ENCODE measurements at places on chromosomes 5 and 9.

DNA sequence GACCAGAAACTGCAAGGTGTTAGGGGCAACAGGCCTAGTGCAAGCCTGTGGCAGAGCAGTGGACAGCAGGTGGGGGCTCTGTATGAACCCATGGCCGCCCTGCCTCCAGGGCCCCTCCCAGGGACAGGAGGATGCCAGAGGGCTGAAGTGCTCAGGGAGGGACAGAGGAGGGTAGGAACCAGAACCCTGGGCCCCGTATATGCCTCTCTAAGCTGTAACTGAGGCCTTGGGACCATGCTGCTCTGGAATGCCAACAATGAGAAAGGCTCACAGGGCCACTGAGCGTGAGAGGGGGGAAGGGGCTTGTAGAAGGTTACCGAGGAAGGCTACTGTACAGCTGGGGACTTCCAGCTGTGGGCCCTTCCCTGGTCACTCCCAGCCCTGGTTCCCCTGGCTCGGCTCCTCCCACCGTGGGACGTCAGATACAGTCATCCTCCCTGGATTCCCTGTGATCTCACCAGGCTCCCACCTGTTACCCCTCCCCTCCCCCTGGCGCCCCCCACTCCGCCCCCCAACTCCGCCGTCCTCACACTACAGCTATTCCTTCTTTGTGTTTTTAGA, 21.1 kb downstream of the AQP7 start:
- no peak for DNase-seq

DNA sequence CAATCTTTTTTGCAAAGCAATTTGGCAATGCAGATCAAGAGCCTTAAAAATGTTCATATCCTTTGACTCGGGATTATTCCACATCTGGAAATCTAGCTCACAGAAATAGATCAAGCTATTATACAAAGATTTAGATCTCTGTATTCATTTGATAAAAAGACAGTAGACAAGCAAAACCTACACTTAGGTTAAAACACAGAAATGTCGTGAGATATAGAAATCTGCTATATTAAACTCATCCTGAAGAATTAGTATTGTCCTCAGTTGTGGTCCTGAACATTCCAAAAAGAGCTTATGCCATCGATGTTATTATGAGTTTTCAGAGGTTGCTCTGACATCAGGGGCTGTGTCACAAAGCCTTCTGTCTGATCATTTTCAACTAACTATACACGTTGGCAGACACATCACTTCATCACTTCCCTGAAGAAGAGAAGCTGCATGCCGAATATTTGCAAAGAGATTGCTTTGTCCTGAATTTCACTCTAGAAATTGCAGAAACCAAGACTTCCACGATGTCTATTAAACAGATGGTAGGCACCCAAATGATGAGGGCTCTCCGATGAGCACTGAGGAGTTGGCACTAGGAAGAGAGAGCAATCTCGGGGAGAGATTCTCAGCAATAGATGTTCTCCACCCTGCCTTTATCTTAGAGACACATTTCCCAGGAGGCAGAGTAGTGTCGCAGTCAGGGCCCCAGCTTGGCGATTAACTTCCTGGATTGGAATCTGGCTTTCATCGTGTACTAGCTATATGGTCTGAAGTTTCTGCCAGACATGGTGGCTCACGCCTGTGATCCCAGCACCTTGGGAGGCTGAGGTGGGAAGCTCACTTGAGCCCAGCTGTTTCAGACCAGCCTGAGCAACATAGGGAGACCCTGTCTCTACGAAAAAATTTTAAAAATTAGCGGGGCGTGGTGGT, 1.9 kb upstream of the UBTD2 start:
- no peak for DNase-seq

DNA sequence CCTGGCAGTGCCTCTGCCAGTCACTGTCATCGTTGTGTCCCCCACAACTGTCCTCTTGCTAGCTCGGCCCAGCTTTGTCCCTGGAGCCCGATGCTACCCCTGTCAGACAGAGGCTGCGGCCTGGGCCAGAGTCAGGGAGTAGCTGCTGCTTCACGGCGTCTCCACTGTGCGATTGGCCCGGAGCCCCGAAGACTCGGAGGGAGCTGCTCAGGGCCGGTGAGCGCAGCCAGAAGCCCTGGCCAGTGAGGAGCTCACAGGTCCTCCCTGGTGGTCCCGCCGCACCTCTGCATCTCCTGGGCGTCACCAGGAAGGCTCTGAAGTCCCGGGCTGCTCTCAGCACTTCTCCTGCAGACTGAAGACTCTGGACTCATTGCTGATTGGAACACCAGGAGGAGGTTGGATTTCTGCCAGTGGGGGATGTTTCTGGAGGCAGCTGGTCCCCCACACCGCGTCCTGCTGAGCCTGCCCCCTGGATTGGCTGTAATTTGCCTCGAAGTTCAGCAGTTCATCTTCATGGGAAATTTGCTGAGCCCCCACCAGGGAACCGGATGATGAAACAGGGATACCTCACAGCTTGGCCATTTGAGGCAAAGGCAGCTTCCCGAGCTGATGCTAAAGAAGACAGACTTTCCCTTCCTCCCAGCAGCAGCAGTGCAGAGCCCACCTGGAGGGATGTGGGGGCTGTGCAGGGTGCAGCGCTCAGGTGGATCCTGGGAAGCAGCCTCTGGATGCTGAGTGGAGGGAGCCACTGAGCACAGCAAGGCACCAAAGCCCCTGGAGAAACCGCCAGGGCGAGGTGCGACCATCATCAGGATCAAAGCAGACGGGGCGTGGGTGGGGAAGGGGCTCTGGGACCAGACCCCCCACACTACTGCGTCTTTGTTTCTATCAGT, 45.6 kb downstream of the USP20 start:
- DNase-seq, result no peak

GRCh38 chr9:85508616-85509015, 233.1 kb downstream of the AGTPBP1 start:
- no peak for DNase-seq

GRCh38 chr9:121354762-121355161, 15.3 kb downstream of the STOM start:
- no peak for DNase-seq

GRCh38 chr5:111472096-111472495, 40.2 kb downstream of the STARD4 start:
- DNase-seq, result no peak

- no peak for DNase-seq
Measured at GRCh38 chr5:91225848-91226686, 157.1 kb downstream of the ARRDC3 start.

DNA sequence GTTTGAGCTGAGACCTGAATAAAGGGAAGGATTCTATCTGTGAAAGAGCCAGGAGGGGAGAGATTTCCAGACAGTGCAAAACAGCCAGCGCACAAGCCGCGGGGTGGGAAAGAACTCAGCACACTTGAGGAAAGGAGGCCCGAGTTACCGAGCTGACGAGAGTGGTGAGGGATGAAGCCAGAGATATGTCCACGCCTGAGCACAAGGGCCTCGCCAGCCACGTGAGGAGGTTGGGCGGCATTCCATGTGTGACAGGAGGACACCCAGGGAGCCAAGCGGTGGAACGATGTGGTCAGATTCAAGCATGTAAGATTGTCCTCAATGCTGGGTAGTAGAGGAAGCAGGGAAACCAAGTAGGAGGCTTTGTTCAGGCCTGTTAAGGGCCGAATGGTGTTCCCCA, 17.0 kb upstream of the SFXN1 start:
- DNase-seq, result no peak

DNA sequence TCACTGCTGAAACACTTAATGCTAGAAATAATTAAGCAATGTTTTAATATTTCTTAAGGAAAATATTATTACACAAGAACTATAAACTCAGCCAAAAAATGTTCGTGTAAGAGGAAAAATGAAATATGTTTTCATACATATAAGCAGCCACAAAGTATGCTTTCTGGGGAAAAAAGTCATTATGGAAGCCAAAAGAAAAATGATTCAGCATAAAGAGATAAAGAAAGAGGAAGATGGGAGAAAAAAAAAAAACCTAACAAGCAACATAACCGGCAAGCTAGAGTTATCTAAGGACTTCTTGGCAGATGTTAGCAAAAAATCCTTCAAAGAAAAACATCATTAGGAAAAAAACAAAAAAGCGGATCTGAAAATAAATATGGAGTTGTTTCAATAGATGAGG, 179.1 kb downstream of the MUSK start:
- no peak for DNase-seq

- DNase-seq, result no peak
Measured at GRCh38 chr5:125416055-125416454, 669.6 kb upstream of the ZNF608 start.

DNA sequence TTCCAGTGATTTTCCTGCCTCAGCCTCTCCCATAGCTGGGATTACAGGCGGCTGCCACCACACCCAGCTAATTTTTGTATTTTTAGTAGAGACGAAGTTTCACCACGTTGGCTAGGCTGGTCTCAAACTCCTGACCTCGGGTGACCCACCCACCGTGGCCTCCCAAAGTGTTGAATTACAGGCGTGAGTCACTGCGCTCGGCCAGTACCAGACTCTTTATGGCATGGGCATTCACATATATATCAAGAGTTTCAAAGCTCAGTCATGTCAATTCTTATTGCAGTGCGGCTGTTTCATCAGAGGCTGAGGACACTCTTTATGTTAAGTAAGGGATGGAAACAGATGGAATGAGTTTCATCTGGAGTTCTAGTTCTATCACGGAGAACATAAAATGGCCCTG, 315.2 kb upstream of the CDH6 start:
- DNase-seq, result no peak

GRCh38 chr5:34867660-34868059, 28.7 kb downstream of the TTC23L start:
- no peak for DNase-seq

- no peak for DNase-seq
Measured at GRCh38 chr5:118551031-118551430, 437.3 kb downstream of the DTWD2 start.

Measured in substantia nigra (tissue), 51 donors.